ENCODE measurements at places on chromosomes 4 and X.

- DNase-seq = no peak
Measured at GRCh38 chrX:11472879-11473278, 179.7 kb downstream of the AMELX start.

DNA sequence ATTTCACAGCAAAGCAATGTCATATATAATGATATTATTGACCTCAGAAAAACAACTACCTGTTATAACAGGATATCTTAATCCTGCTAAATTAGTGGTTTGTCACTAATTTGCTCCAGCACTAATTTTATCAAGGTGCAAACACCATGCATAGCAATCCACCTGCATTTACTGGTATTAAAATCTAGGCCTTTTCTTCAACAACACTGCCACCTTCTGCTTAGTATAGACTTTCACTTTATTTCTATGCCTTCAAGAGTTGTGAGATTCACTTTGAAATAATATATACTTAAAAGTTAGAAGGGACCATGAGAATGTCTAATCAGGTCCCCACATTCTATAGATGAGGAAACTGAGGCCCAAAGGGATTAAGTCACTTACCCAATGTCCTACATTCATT, 82.1 kb upstream of the IQCM start:
- no peak for DNase-seq

- DNase-seq = no peak
Measured at GRCh38 chr4:47017494-47017893, 13.9 kb upstream of the GABRB1 start.

DNA sequence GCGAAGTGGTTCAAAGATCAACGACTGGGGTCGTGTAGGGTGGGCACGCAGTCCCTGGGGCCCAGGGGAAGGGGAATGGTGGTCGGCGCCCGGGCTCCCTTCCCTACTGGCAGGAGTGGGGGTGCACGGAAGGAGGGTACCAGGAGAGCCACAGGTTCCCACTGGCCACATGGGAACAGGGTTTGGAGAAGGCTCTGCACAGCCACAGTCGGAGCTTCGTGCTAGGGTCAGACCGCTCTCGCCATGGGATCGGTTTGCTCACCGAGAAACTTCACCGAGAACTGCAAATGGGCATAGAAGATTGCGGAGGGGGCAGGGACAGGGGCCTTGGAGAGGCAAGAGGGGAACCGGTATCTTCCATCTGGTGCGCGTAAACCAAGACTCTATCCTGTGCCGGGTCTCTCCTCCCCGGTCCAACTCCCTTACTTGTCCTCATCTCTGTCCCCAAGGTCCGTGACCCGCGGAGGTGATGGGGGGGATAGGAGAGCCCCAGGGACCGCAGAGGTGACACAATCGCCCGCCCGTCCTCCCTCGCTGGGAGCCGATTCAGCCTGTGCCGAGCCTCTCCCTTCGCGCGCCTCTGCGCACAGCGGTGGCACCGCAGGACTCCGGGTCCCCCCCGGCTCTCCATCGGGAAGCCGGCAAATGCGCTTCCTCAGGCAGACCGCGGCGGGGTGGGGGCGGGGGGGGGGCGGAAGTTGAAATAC, 1.0 kb downstream of the SCD5 start:
- no peak for DNase-seq

DNA sequence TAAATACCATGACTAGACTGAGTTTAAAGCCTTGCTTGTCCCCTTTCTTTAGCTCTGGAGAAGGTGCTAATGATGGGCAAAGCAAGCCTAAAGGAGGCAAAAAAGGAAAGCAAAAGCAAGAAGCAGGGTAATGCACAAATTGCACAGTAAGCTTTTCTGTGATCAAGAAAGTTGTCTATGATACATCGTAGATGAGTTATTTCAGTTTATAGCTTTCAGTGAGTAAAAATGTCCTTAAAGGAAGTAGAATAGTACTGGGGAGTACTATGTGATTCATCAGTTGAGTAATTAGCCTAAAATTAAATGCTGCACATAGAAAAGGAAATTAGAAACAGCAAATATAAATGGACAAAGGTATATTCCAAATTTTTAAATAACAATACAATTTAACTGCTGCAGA, 50.2 kb upstream of the PDE5A start:
- DNase-seq = no peak

DNA sequence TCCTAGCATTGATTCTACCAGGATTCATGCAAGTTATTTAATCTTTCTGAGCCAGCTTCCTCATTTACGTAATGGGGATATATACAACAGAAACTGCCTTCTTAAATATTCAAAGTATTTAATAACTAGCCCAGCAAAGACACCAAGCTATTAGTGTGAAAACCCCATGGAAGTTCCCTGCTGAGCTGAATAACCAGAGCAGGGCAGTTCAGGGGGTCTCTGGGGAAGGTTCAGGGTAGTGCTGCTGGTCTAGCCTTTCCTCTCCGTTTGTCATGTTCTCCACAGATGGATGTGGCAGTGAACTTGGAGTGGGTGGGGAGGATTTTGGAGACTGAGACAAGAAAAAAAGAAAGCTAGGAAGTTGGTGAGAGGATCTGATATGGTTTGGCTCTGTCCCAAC, 240.8 kb upstream of the TAPT1 start:
- no peak for DNase-seq

DNA sequence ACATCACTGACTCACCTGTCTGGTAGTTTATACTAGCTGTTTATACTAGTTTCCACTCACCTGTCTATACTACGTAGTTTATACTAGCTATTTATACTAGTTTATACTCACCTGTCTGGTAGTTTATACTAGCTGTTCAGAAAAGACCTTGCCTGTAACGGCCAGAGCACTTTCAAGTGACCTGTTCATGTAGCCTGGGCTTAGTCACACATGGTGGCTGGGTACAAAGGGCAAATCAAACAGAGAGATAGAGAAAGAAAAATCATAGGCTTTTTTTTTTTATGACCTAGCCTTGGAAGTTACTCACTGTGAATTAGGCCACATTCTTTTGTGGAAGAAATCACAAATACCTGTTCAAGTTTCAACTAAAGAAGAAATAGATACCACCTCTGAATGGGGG, 30.7 kb upstream of the SPANXN4 start:
- DNase-seq = no peak

DNA sequence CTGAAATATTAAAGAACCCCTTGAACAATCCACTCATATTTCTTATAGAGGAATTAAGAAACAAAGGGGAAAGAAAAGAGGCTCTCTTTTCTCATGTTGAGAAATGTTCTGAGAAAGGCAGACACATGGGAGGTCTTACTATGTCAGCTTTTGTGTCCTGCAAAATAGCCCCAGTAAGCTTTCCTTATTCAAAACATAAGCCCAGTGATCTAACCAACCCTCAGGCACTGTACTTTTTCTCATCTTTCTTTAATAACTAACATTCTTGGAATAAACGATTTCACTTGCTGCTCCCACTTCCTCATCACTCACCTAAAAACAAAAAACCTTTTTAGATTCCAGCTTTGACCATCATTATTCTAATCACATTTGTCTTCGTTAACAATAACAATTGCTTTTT, 115.9 kb downstream of the GLRA3 start:
- no peak for DNase-seq

- no peak for DNase-seq
Measured at GRCh38 chrX:63506320-63506719, 155.2 kb upstream of the SPIN4 start.

DNA sequence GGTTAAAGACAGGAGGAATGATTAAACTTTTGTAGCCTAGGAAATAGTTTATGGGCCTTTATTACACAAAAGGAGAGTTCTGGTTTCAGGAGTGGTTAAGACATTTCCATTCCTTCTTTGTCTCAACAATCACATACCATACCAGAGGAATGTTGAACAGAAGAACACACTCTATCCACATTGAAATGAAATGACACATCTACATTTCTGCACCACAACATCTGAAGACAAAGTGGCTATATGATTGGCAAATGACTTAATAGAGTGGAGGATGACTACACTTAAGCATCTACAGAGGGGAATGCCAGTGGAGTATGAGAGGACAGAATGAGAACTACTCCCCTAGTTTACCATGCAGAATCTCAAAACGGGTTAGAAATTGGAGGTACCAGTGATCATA, 8.0 kb downstream of the CYP2U1 start:
- no peak for DNase-seq

DNA sequence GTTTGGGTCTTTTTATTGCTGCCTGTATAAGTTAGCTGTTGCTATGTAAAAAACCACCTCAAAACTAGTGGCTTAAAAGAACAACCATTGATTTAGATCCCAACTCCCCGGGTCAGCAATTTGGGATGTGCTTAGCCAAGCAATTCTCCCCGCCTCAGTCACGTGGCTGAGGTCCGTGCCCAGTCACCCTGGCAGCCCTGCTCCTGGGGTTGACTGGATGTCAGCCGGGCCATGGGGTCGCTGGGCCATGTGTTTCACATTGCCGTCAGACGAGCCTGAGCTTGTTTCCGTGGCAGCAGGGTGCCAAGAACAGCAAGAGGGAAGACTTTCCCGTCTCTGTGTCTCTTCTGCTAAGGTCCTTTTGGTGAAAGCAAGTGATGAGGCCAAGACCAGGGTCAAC, 345.7 kb upstream of the FAT1 start:
- no peak for DNase-seq

GRCh38 chr4:114205261-114205660, 225.8 kb upstream of the ARSJ start:
- no peak for DNase-seq

DNA sequence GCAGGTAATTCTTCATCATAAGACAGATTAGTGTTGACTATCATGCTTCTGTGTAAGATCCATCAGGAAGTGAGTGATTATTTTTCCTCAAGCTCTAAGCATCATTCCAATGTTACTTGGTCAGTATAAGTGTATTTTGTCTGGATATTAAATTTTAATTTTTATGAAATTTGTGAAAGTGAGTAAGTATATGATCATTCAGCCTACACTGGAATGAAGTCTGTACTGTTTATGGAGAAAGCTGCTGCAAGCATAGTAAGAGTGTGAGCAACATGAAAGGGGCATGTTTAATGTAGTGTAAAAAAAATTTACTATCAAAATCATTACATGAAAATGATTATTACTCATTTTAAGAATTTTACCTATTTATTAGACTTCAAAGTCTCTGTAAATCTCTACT, 84.8 kb downstream of the IL15 start:
- no peak for DNase-seq

DNA sequence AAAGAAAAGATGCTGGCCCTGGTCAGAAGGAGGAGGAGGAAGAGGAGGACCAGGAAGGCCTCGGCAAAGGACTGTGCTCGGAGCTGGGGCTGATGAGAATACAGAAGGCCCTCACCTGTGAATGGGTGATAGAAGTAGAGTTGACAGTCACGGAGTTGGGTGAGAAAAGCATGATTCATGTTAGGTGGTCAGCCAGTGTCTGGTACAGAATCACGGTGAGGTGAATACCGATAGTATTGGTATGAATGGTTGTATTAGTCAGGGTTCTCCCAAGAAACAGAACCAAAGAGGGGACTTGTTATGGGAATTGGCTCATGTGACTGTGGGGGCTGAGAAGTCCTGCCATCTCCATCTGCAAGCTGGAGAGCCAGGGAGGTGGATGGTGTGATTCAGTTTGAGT, 32.5 kb upstream of the FAM156A start:
- DNase-seq = no peak

- no peak for DNase-seq
Measured at GRCh38 chr4:26609391-26609790, 25.5 kb downstream of the TBC1D19 start.

- no peak for DNase-seq
Measured at GRCh38 chr4:20544645-20545044, 155.6 kb upstream of the PACRGL start.

- DNase-seq = no peak
Measured at GRCh38 chrX:69027181-69028005, 137.9 kb downstream of the PJA1 start.

GRCh38 chr4:72209600-72209999, 177.8 kb downstream of the NPFFR2 start:
- no peak for DNase-seq

Data from stimulated activated CD8-positive, alpha-beta memory T cell treated with anti-CD3 and anti-CD28 coated beads, Interleukin-15, amount 100 ng/mL, for 24 hours (primary cell).